Mesothelial cell of epicardium (in vitro differentiated cells): ENCODE measurements at places on chromosomes 1 and 21.
A peak's percentile ranks its signal among the peaks of the same experiment; 100 is the strongest.

GRCh38 chr1:113194846-113195830, 122.1 kb downstream of the LRIG2 start:
- no peaks in the 10 kb centered on the region for H3K27me3 ChIP-seq
- no peak overlapping the region for H3K27ac ChIP-seq
- no peak overlapping the region for H3K4me3 ChIP-seq

- H3K4me1 ChIP-seq: peaks cover 62% of the 10 kb centered on the region
- no peak overlapping the region for H3K4me3 ChIP-seq
- H3K27me3 ChIP-seq: no peaks in the 10 kb centered on the region
Measured at GRCh38 chr1:59422921-59423575, 126.2 kb downstream of the FGGY start.

DNA sequence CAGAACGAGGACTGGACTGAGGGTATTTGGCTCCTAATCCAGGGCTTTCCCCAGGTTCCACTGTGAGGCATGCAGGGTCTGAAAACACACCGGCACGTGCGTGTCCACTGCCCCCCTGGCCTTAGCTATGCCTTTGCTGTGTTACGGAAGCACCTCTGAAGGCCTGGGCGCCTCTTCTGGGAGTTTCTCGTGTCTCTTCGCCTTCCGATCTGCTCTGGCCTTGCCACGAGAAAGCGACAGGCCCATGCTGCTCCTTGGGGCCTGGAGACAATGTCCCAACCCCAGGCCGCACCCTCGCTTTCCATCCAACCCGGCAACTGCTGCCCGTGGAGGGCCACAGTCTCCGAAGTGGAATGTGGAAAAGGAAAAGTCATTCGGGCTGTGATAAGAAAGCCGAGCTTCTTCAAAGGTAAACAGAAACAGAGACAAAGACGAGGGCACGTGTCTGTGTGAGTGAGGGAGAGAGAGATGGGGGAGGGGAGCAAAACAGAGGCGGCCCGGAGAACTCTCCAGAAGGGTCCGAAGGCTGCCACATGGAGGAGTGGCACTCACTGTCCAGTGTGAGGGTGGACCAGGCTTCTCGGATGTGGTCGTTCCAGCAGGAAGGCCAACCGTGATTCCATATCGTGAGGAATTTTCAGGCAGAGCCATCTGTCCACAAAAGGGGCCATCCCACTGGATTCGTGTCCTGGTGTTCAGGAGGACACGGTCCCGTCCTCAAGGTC, 3.4 kb upstream of the UMODL1 start:
- no peak overlapping the region for H3K4me3 ChIP-seq
- peaks cover 3% of the 10 kb centered on the region for H3K4me1 ChIP-seq
- H3K36me3 ChIP-seq: no peaks in the 10 kb centered on the region
- H3K27me3 ChIP-seq: peaks cover 5% of the 10 kb centered on the region

GRCh38 chr1:230979952-230980351, 1.1 kb downstream of the ARV1 start:
- peaks cover 28% of the 10 kb centered on the region for H3K4me1 ChIP-seq
- peak overlapping the region; percentile 99 for H3K4me3 ChIP-seq
- H3K27me3 ChIP-seq: no peaks in the 10 kb centered on the region
- H3K36me3 ChIP-seq: no peaks in the 10 kb centered on the region
- no peak overlapping the region for H3K27ac ChIP-seq

DNA sequence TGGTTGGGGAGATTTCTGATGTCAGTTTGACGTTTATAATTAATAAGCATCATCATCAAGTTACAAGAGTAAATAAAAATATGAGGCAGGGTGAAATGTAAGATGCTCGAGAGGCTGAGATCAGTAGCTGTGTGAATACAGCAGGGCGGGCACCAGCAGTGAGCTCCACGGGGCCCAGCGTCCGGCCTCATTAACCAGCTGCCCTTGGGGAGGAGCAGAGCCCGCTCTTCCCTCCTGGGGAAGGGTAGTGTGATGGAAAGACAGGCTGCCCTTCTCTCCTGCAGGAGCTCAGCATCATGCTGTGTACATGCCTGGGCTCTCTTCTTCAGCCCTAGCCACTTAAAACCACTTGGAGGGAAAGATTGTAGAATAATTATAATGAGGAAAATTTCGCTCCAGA, 23.4 kb downstream of the PDE9A start:
- no peaks in the 10 kb centered on the region for H3K27me3 ChIP-seq
- no peak for DNase-seq
- no peak overlapping the region for H3K27ac ChIP-seq

DNA sequence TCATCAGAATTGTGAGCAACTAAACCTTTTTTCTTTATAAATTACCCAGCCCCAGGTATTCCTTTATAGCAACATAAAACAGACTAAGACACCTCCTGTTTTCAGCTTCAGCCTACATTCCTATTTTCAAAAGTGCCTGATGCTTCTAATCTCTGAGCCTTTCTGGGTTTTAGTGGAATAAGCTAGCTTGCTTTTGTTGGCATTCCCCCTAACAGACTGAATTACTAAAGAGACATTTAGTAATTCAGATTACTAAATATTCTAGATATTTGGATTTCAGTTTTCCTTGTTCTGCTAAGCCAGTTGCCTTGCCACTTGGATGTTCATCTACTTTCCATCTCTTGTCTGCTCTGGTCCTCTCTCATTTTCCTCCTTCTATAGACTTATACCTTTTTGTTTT, 10.5 kb upstream of the GNG12 start:
- no peak for DNase-seq
- H3K27ac ChIP-seq: peak overlapping the region; percentile 41
- H3K27me3 ChIP-seq: no peaks in the 10 kb centered on the region
- H3K36me3 ChIP-seq: no peaks in the 10 kb centered on the region
- no peak overlapping the region for H3K4me3 ChIP-seq

DNA sequence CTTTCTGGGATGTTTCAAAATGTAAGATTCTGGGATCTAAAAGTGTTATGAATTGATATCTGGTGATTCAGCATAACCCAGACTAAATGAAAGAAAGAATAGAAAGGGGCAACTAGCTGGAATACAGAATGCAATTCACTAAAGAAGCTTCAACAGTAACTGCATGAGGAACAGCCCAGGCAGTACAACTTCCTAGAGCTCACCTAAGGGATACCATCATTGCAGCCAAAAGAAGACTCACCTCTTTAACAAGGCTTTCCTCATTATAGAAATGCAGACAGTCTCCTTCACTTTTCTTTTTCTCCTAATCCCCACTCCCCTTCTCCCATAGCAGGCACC, 6.3 kb downstream of the RGS5 start:
- DNase-seq: no peak
- peak overlapping the region; percentile 51 for H3K27ac ChIP-seq
- H3K4me3 ChIP-seq: no peak overlapping the region

- no peaks in the 10 kb centered on the region for H3K27me3 ChIP-seq
- H3K27ac ChIP-seq: no peak overlapping the region
- H3K4me3 ChIP-seq: no peak overlapping the region
- no peak for DNase-seq
Measured at GRCh38 chr1:77316006-77316405, 34.2 kb downstream of the AK5 start.

GRCh38 chr1:31701091-31701736, 2.6 kb downstream of the COL16A1 start:
- H3K4me1 ChIP-seq: peaks cover 65% of the 10 kb centered on the region
- H3K27me3 ChIP-seq: no peaks in the 10 kb centered on the region
- peak overlapping the region; percentile 73 for H3K4me3 ChIP-seq
- DNase-seq: peak; percentile 74

DNA sequence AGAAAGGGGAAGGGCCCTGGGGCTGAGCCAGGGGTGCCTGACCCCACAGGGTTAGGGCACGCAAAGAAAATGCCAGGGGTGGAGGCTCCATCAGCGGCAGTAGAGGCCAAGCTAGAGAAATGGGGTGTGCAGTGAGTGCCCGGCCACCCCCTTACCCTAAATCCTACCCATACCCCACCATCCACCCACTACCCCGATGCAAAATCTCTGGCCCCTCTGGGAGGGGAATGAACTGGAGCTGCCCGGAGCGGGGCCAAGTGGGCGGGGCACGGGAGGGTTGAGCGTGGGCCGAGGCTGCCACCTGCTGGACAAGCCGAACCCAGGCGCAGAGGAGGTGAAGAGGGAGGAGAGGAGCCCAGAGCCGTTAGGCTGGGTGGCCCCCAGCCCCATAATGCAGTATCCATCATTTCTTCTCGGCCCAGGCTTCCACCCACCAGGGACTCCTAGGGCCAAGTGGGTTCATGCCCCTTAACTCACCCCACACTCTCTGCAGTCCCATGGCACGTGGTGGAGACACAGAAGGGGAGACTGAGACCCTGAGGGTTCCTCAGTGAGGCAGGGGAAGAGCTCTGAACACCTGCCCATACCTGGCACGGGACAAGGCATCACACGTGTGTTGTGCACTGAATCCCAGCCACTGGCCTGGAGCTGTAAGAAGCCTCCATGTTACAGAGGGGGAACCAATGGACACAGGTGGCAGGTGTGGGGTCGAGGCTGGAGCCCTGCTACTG, 1.4 kb upstream of the C1QC start:
- H3K4me3 ChIP-seq: no peak overlapping the region
- peak; percentile 80 for DNase-seq
- peaks cover 5% of the 10 kb centered on the region for H3K27me3 ChIP-seq
- H3K27ac ChIP-seq: no peak overlapping the region

DNA sequence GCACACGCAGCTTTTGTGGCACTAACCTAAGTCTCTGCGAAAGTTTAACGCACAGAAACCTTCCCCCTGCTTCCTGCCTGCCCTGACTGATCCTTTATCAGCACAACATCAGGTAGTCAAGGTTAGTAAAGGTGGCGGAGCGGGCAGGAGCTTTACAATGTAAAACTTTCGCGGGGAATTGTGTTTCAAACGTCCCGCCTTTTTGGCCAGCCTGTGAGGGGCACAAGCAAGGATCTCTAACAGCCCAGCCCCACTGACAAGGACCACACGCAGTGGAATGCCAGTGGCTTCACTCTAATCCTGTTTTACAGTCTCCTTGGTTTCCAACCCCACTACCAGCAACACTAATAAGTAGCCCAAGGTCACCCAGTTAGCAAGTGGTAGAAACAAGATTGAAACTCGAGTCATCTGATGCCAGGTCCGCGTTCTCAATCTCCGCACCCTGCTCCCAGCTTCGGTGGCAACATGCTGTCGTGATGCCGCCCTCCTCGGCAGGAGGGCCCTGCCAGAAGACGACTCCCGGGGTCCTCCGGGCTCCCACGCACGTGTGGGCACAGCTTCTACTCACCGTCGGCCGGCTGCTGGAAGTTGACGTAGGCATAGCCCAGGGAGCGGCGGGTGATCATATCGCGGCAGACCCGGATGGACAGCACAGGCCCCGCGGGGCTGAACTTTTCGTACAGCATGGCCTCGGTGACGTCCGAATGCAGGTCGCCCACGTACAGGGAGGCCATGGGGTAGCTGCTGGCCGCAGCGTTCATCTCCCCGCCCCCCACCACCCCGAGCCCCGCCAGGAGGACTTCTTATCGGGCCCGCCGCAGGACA, 1.2 kb downstream of the PABPC4 start:
- H3K27ac ChIP-seq: peak overlapping the region; percentile 91
- H3K27me3 ChIP-seq: no peaks in the 10 kb centered on the region
- no peak for DNase-seq
- H3K4me3 ChIP-seq: peak overlapping the region; percentile 89
- H3K4me1 ChIP-seq: peaks cover 36% of the 10 kb centered on the region

- no peak for DNase-seq
- peaks cover 33% of the 10 kb centered on the region for H3K4me1 ChIP-seq
- no peaks in the 10 kb centered on the region for H3K36me3 ChIP-seq
- peak overlapping the region; percentile 40 for H3K27ac ChIP-seq
Measured at GRCh38 chr1:201726700-201727099, 102.3 kb upstream of the IPO9 start.

DNA sequence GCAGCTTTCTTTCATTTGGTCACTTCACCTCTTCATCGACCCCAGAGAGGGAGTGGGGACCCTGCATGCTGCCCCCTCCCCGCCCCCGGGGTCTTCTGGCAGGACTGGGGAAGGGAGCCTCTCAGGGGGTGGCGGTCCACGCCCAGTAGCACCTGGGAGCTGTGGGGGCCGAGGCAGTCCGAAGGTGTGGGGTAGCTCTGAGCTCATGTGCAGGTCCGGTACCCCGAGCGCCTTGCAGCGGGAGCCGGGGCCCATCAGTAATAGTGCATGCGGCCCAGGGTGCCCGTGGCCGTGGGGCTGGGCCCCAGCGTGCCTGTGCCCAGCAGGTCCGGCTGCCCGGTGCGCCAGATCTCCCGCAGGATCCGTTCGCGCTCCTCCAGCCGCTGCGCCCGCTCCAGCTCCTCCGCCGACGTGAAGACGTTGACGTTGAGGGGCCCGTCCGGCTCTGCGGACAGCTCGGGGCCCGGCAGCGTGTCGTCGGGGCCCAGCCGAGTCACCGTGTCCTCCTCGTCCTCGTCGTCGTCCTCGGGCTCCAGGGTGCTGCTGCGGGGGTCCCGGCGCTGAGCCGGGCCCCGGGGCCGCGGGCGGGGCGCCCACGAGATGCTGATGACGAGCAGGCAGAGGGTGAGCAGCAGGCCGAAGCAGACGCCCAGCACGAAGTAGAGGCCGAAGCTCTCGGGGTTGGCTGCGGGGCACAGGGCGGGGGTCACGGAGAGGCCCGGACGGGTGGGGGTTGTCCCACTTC, 1.2 kb downstream of the EVA1B start:
- H3K27me3 ChIP-seq: peaks cover 8% of the 10 kb centered on the region
- H3K27ac ChIP-seq: peak overlapping the region; percentile 93

- DNase-seq: no peak
- no peak overlapping the region for H3K27ac ChIP-seq
- no peaks in the 10 kb centered on the region for H3K4me1 ChIP-seq
Measured at GRCh38 chr1:34342334-34342733, 165.6 kb downstream of the C1orf94 start.

GRCh38 chr1:212683357-212683722, 16.3 kb downstream of the BATF3 start:
- H3K4me1 ChIP-seq: peaks cover 11% of the 10 kb centered on the region
- H3K27ac ChIP-seq: no peak overlapping the region
- H3K27me3 ChIP-seq: peaks cover 16% of the 10 kb centered on the region
- H3K4me3 ChIP-seq: no peak overlapping the region
- DNase-seq: no peak

- H3K27ac ChIP-seq: no peak overlapping the region
- H3K27me3 ChIP-seq: peaks cover 58% of the 10 kb centered on the region
- no peak for DNase-seq
- peaks cover 10% of the 10 kb centered on the region for H3K4me1 ChIP-seq
- H3K36me3 ChIP-seq: no peaks in the 10 kb centered on the region
- no peak overlapping the region for H3K4me3 ChIP-seq
Measured at GRCh38 chr1:206681359-206681758, 3.3 kb upstream of the MAPKAPK2 start.

- no peak overlapping the region for H3K4me3 ChIP-seq
- peaks cover 15% of the 10 kb centered on the region for H3K4me1 ChIP-seq
- H3K36me3 ChIP-seq: no peaks in the 10 kb centered on the region
- H3K27me3 ChIP-seq: no peaks in the 10 kb centered on the region
- DNase-seq: no peak
- peak overlapping the region; percentile 61 for H3K27ac ChIP-seq
Measured at GRCh38 chr1:8055973-8056372, 29.9 kb upstream of the ERRFI1 start.
